ENCODE measurements at places on chromosomes 2 and 18. TPM values are rescaled to one million over a fixed set of nuclear protein-coding genes. Genes with fewer than 3 reads are reported as not detected.

Gene MLPH
- 114 TPM for total RNA-seq

Gene CD302
- 1.6 TPM for total RNA-seq

Gene IAH1
- 79.0 TPM for total RNA-seq

Gene ARHGAP28
- 8.9 TPM for total RNA-seq

Gene UGT1A10
- total RNA-seq, result not detected

Gene DPP10
- 0.13 TPM for total RNA-seq

Gene TEKT4
- total RNA-seq, result not detected

Gene FAM110C
- 2.9 TPM for total RNA-seq

Gene AQP12A
- not detected for total RNA-seq

All from mesangial cell (primary cell).